Activated CD4-positive, alpha-beta memory T cell treated with anti-CD3 and anti-CD28 coated beads for 36 hours (primary cell): ENCODE measurements at places on chromosomes 13 and 19.

DNA sequence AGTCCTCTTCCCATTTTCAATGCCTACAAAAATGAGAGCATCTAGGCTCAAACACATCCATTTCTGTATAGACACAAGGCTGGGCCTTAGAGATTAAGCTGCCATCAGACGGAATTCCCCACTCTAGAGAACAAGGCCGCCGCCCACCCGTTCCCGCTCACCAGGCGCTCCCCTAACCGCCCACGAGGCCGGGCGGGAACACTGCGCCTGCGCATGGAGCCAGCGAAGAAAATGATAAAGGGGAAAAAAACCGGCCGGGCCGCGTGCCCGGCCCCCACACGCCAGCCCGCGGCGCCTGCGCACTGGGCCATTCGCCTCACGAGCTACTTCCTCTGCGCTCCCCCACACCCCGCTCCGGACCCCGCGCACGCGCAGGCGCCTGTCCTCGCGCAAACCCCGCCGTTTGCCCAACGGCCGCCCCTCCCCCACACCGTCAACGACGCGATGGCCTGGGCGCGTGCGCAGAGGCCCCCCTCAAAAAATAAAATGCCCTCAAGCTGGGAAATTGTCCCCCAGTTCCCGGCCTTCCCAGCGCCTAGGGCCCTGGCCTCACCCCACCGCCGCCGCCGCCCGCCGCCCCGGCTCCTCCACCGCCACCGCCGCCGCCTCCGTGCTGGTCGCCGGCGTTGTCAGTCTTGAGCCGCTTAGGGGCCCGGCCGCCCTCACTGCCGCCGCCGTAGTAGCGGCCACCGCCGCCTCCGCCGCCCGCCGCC, 483 bp downstream of the HNRNPL start:
- peak overlapping the region; percentile 97 for H3K4me3 ChIP-seq
- peak; percentile 99 for DNase-seq
- H3K4me1 ChIP-seq = peaks cover 46% of the 10 kb centered on the region
- no peaks in the 10 kb centered on the region for H3K27me3 ChIP-seq

DNA sequence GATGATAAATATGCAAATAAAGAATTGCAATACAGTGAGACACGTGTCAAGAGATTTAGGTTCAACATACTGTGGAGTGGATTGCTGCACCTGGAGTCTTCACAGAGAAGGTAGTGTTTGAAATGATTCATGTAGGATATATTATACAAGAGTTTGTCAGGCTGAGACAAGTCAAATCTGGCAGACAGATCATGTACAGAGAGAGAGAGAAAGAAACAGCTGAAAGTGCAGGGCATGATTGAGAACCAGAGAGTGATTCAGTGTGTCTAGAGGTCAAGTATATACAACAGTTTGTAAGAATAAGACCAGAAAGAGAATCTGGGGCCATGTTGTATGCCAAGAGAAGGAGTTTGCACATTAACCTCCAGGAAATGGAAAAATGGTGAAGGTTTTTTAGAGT, 2.1 kb upstream of the VWA8 start:
- no peak overlapping the region for H3K4me3 ChIP-seq
- no peaks in the 10 kb centered on the region for H3K27me3 ChIP-seq
- peaks cover 45% of the 10 kb centered on the region for H3K4me1 ChIP-seq
- peak; percentile 22 for DNase-seq

- H3K27me3 ChIP-seq = no peaks in the 10 kb centered on the region
- H3K4me3 ChIP-seq = no peak overlapping the region
- no peak for DNase-seq
- no peaks in the 10 kb centered on the region for H3K4me1 ChIP-seq
Measured at GRCh38 chr13:65470781-65471180, 1759.4 kb downstream of the PCDH9 start.

DNA sequence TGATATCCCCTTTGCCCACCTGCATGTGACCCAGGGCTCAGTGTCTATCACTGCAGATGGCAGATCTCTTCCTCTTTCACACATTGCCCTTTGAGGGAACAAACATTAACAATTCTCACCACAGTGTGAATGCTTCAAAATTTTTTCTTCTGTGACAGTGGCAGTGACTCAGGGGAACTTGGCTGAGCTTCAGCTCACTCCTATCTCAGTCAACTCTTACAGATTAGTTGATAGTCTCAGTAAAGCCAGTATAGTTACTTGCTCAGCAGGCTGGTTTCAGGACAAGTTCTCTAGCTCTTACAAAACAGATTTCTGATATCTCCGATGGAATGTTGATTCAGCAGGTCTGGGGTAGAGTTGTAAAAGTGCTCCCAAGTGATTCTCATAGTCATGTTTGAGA, 166.9 kb downstream of the DLEU7 start:
- no peak for DNase-seq
- H3K27ac ChIP-seq = no peak overlapping the region
- H3K27me3 ChIP-seq = no peaks in the 10 kb centered on the region
- no peak overlapping the region for H3K4me3 ChIP-seq
- H3K4me1 ChIP-seq = no peaks in the 10 kb centered on the region

DNA sequence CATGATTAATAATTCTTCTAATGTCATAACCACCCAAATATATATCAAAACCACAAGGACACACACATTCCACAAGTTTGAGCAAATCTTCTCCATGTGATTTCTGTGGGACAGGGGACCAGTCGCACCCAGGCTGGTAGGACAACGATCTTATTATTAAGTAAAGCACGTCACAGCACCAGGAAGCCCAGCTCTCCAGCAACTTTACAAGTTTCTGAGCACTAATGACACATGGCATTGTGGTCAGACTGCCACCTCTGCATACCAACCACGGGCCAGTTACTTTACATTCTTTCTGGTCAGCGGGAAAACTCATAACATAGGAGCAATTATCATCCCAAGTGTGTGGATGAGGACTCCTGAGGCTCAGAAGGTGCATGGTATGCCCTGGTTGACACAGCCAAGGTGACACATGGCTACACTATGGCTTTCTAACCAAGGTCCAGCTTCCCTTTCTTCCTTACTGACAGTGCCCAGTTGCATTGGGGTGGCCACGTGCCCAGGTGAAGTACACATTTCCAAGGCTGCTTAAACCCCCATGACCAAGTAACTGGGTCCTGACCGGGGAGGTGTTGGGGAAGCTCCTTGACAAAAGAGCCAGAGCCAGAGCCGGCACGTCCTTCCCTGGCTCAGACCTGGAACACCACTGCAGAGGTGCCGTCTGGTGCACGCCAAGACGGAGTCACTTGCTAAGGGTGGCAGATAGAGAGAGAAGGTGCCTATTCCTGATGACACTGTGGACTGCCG, 27.4 kb downstream of the LATS2 start:
- peaks cover 3% of the 10 kb centered on the region for H3K4me1 ChIP-seq
- no peaks in the 10 kb centered on the region for H3K27me3 ChIP-seq
- H3K4me3 ChIP-seq = no peak overlapping the region

GRCh38 chr13:43128504-43128961, 105.1 kb downstream of the DNAJC15 start:
- no peak for DNase-seq
- H3K36me3 ChIP-seq = no peaks in the 10 kb centered on the region
- H3K27ac ChIP-seq = no peak overlapping the region
- peaks cover 8% of the 10 kb centered on the region for H3K4me1 ChIP-seq

- no peaks in the 10 kb centered on the region for H3K4me1 ChIP-seq
- H3K27ac ChIP-seq = no peak overlapping the region
- no peak for DNase-seq
- peaks cover 33% of the 10 kb centered on the region for H3K27me3 ChIP-seq
Measured at GRCh38 chr19:41478875-41479756, 36.2 kb downstream of the ERICH4 start.

DNA sequence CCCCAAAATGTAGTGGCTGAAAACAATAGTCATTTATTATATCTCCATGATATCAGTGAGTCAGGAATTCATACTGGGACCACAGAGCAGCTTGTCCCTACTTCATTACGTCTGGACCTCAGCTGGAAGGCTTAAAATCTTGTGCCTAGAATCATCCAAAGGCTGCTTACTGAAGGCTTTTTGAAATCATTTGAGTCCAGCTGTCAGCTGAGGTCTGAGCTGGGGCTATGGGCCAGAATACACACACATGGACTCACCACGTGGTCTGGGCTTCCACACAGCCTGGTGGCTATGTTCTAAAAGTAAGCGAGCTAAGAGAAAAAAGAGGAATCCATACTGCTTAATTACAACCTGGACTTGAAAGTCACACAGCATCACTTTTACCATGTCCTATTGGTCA, 209.2 kb downstream of the KCTD12 start:
- no peak for DNase-seq
- peaks cover 2% of the 10 kb centered on the region for H3K27me3 ChIP-seq
- H3K4me3 ChIP-seq = no peak overlapping the region
- no peaks in the 10 kb centered on the region for H3K4me1 ChIP-seq

- no peak overlapping the region for H3K4me3 ChIP-seq
- no peaks in the 10 kb centered on the region for H3K4me1 ChIP-seq
- DNase-seq = no peak
- no peaks in the 10 kb centered on the region for H3K36me3 ChIP-seq
- H3K27me3 ChIP-seq = no peaks in the 10 kb centered on the region
- H3K27ac ChIP-seq = no peak overlapping the region
Measured at GRCh38 chr13:102970542-102970941, 95.7 kb downstream of the SLC10A2 start.

DNA sequence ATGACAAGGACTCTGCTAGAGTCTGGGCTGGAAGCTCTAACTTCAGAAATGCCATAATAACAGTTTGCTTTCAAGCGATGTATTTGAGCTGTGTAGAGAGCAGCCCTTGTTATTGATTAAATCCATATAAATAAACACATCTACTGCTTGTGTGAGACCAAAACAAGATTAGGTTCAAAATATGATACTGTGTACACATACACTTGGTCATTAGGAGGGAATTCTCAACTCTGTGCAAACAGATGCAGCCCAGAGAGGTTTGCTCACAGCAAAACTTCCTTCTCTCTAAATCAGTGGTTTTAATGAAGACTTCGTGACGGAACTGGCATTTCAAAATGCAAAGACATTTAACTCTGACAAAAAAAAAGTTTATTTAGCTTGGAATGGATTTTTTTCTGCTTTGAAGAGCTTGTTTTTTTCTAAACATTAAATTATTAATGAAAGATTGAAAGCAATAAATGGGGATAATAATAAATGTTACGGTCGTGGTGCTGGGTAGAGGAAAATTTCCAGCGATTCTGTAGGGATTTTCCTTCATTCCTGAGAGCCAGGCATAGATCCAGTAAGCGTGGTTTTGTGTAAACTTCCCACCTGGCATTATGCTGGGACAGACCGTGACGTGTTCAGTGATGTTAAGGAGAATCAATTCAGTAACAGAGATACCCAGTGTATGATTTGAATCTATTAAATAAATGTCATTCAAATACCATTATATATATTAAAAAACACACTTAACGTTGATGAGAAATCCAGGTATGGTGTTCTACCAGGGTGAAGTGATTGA, 213.7 kb downstream of the TEX29 start:
- H3K4me3 ChIP-seq = no peak overlapping the region
- no peak overlapping the region for H3K27ac ChIP-seq
- no peak for DNase-seq
- H3K36me3 ChIP-seq = no peaks in the 10 kb centered on the region
- peaks cover 5% of the 10 kb centered on the region for H3K4me1 ChIP-seq

DNA sequence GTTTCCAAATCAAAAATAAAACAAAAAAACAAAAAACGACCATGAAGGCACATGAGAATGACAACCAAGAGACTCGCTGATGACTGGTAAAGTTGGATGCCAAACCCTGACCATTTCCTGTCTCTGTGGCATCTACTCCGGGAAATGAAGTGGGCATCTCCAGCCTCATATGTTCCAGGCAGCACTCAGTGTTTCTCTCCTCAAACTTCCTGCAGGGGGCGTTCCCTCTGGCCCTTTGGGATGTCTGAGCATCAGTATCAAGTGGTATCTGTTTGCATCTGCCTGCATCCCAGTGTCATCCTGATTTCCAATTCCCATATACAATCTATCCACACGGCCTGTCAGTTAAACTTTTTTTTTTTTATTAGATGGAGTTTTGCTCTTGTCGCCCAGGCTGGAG, 9.8 kb upstream of the SIGLEC12 start:
- H3K27me3 ChIP-seq = peaks cover 17% of the 10 kb centered on the region
- H3K36me3 ChIP-seq = no peaks in the 10 kb centered on the region
- H3K4me1 ChIP-seq = peaks cover 12% of the 10 kb centered on the region

GRCh38 chr13:28093881-28094280, 6.5 kb downstream of the FLT3 start:
- no peak overlapping the region for H3K4me3 ChIP-seq
- peaks cover 35% of the 10 kb centered on the region for H3K27me3 ChIP-seq
- H3K36me3 ChIP-seq = no peaks in the 10 kb centered on the region

- H3K4me3 ChIP-seq = no peak overlapping the region
- H3K27me3 ChIP-seq = peaks cover 8% of the 10 kb centered on the region
- H3K27ac ChIP-seq = no peak overlapping the region
Measured at GRCh38 chr13:43195551-43195950, 172.2 kb downstream of the DNAJC15 start.
